Nasal cavity respiratory epithelium epithelial cell of viscerocranial mucosa (primary cell): ENCODE measurements at places on chromosomes 3 and 15. TPM values are rescaled to one million over a fixed set of nuclear protein-coding genes. Genes with fewer than 3 reads are reported as not detected.

KNL1 gene
- total RNA-seq, result 0.36 and 0.68 TPM in 2 replicates

SLC22A13 gene
- 0.34 and 0.43 TPM in 2 replicates for total RNA-seq

MYH15 gene
- total RNA-seq, result under 0.01 and 0.07 TPM in 2 replicates

IL20RB gene
- 164 and 183 TPM in 2 replicates for total RNA-seq

CASR gene
- not detected in 2 replicates for total RNA-seq

C2CD4A gene
- total RNA-seq, result 0.34 and 3.0 TPM in 2 replicates

STAC gene
- total RNA-seq, result 1.7 and 1.9 TPM in 2 replicates

SH2D7 gene
- not detected in 2 replicates for total RNA-seq

KCNH8 gene
- not detected in 2 replicates for total RNA-seq

FBXW12 gene
- total RNA-seq, result not detected in 2 replicates

COL6A5 gene
- not detected in 2 replicates for total RNA-seq

SLC12A1 gene
- not detected in 2 replicates for total RNA-seq

GHRL gene
- total RNA-seq, result not detected in 2 replicates

RPP25 gene
- 5.6 and 5.8 TPM in 2 replicates for total RNA-seq

CCNB2 gene
- 0.50 and 1.7 TPM in 2 replicates for total RNA-seq

DCUN1D1 gene
- total RNA-seq, result 34.9 and 45.1 TPM in 2 replicates

GP5 gene
- total RNA-seq, result under 0.01 TPM in 2 replicates

UBR1 gene
- total RNA-seq, result 29.0 and 33.4 TPM in 2 replicates

STRIT1 gene
- not detected in 2 replicates for total RNA-seq

EBLN2 gene
- total RNA-seq, result 4.1 and 7.0 TPM in 2 replicates

FAM3D gene
- total RNA-seq, result 1.4 and 8.5 TPM in 2 replicates

C3orf20 gene
- total RNA-seq, result not detected in 2 replicates

TICRR gene
- total RNA-seq, result under 0.01 and 0.14 TPM in 2 replicates

EEF1AKMT4 gene
- 10.3 and 10.9 TPM in 2 replicates for total RNA-seq

KBTBD12 gene
- under 0.01 TPM in 1 of 2 replicates, not detected in the other for total RNA-seq

GABRA5 gene
- not detected in 2 replicates for total RNA-seq

MESP2 gene
- 0.21 and 0.34 TPM in 2 replicates for total RNA-seq

ARGFX gene
- total RNA-seq, result not detected in 2 replicates

LSMEM2 gene
- not detected in 2 replicates for total RNA-seq

MEGF11 gene
- not detected in 2 replicates for total RNA-seq

LMOD3 gene
- not detected in 2 replicates for total RNA-seq

IL17RB gene
- under 0.01 and 0.07 TPM in 2 replicates for total RNA-seq

CELF6 gene
- 0.21 TPM in 1 of 2 replicates, not detected in the other for total RNA-seq
